ENCODE measurements at places on chromosomes 2 and 18.

DNA sequence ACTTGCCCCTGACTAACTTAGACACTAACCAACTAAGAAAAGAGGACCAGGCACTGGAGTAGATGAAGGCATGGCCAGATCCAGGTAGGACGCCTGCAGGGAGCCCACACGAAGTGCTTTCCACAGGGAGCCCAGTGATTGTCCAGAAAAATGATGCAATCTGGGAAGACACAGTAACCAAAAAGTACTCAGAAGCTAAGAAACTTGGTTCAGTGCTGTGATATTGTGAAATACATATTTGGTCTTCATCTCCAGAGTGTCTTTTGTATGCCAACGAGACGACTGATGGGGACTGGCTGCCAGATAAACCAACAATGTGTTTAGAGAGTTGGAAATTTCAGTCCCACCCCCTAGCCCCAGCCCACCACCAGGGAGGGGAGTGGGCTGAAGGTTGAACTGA, 135.0 kb downstream of the SP3 start:
- DNase-seq: no peak

GRCh38 chr2:208571764-208572131, 165.2 kb downstream of the PTH2R start:
- no peak for DNase-seq

GRCh38 chr18:67199993-67200617, 316.4 kb downstream of the DSEL start:
- peak; percentile 41 for DNase-seq

- DNase-seq: no peak
Observed at GRCh38 chr2:232721261-232721660, 24.1 kb downstream of the GIGYF2 start.

GRCh38 chr2:96869281-96869821, 529 bp downstream of the SEMA4C start:
- DNase-seq: no peak

- DNase-seq: no peak
Observed at GRCh38 chr18:617970-618504, 21.2 kb downstream of the CLUL1 start.

GRCh38 chr2:155815275-155815674, 517.2 kb downstream of the NR4A2 start:
- no peak for DNase-seq

GRCh38 chr2:187594801-187595200, 40.6 kb upstream of the TFPI start:
- no peak for DNase-seq

GRCh38 chr2:226609366-226609765, 190.3 kb downstream of the IRS1 start:
- no peak for DNase-seq

GRCh38 chr18:9648431-9649163, 34.2 kb upstream of the PPP4R1 start:
- no peak for DNase-seq

GRCh38 chr2:19046986-19047780, 311.2 kb downstream of the OSR1 start:
- no peak for DNase-seq

GRCh38 chr2:70686577-70687460, 81.2 kb downstream of the ADD2 start:
- DNase-seq: no peak

GRCh38 chr2:236965021-236965840, 120.5 kb upstream of the COPS8 start:
- no peak for DNase-seq

GRCh38 chr18:27005589-27005988, 140.1 kb upstream of the AQP4 start:
- no peak for DNase-seq

GRCh38 chr18:44047585-44047984, 633.1 kb upstream of the SETBP1 start:
- no peak for DNase-seq

DNA sequence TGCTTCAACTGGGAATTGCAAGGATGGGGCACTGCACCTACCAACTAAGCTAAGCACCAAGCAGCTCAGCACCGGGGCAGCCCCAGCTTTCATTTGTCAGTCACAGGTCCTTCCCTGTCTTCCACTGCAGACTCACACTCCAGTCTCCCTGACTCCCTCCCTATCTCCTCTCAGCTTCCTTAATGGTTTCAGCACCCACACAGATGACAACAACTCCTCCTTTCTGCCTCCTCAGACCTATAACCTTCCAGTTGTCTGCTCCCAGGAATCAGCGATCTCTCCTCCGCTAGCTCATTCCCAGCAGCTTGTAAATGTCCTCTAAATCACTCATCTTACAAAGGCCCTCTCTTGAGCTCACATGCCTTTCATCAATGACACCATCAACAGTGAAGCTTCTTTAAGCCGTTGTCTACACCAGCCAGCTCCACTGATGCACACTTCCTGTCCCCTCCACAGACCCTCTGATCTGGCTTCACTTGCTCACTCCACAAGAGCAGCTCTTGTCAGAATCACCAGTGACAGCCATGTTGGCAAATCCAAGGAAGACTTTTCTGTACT, 32.1 kb downstream of the CLASP1 start:
- DNase-seq: no peak

GRCh38 chr2:28828382-28828781, 17.7 kb downstream of the SPDYA start:
- DNase-seq: no peak

DNA sequence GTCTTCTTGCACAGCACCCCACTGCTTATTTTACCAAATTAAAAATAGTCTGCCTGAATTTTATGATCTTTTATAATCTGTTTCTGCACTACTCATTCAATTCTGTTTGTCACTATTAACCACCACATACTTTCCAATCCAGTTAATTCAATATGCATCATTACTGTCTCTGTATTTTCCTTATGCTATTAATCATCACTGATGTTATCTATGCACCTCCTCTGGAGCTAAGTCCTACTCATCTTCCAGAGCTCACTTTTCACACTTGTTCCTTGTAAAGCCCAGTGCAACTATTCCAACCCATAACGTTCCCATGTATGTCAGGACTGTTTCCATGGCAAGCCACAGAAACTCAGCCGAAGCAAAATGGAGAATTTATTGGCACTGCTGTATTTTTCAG, 713.6 kb downstream of the PLCL1 start:
- DNase-seq: no peak

- no peak for DNase-seq
Observed at GRCh38 chr2:88683160-88684021, 8.1 kb upstream of the RPIA start.

DNA sequence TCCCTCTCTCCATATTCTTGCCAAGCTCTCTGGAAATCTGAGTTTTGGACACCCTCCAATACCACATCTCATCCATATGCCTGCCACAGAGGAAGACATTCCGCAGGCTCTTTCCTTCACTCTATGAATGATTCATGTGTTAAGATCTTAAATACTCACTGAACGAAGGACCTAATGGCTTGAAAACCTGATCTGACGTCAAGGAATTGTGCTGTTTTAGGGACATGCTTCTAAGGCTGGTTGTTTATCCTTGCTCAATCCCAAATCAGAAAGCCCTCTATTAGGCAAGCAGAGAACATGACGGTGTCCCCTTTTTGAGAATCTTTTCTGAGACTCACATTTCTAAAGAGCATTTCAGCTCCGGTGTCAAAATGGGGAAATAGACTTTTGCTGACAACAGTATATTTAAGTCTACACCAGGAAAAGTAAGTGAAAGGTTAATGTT, 83.7 kb upstream of the GALNT5 start:
- no peak for DNase-seq

- no peak for DNase-seq
Observed at GRCh38 chr2:210287301-210287700, 27.7 kb downstream of the MYL1 start.

DNA sequence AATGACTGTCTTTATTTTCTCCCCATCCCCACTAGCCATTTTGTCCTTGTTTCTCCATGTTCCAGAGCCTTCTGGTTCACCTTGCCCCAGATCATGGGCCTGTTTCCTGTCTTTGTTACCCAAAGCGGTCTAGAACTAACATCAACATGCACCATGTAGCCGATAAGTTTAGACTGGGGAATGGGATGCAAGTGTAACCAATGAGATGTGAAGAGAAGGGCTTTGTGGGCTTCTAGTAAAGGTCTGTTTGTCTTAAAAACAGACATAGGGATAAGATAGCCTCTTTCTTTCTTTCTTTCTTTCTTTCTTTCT, 25.7 kb downstream of the INPP5D start:
- no peak for DNase-seq

GRCh38 chr18:56545464-56545863, 92.9 kb downstream of the TXNL1 start:
- no peak for DNase-seq

DNA sequence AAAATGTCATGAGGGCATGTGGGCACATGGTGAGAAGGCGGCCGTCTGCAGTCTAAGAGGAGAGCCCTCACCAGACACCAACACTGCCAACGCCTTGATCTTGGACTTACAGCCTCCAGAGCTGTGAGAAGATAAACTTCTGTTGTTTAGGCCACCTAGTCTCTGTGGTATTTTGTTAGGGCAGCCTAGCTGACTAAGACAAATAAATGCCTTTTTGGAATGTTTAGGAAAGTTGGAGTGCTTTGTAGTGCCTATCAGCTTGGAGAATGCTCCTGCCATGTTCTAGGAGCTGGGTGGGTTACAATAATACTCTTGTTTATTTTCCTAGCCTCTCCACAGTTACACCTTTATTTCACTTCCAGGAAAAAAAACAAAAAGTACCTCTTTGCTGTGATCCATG, 92.0 kb downstream of the SPP2 start:
- DNase-seq: no peak

GRCh38 chr2:161947406-161947805, 126.6 kb downstream of the DPP4 start:
- DNase-seq: no peak

GRCh38 chr2:110674620-110675555, 3.0 kb downstream of the BUB1 start:
- DNase-seq: no peak

- no peak for DNase-seq
Observed at GRCh38 chr2:20447437-20448245, 767 bp downstream of the RHOB start.

Data from NCI-H1105 (cell line).